ENCODE measurements at places on chromosomes 2 and 18. TPM values are rescaled to one million over a fixed set of nuclear protein-coding genes. Genes with fewer than 3 reads are reported as not detected.

- peak overlapping the region; percentile 47 for H3K27ac ChIP-seq
- peak; percentile 60 for DNase-seq
- H3K27me3 ChIP-seq = no peaks in the 10 kb centered on the region
- no peaks in the 10 kb centered on the region for H3K36me3 ChIP-seq
Measured at GRCh38 chr2:160465002-160465401, 28.6 kb downstream of the RBMS1 start.

- H3K27ac ChIP-seq = no peak overlapping the region
- H3K36me3 ChIP-seq = no peaks in the 10 kb centered on the region
- H3K4me3 ChIP-seq = no peak overlapping the region
- H3K27me3 ChIP-seq = no peaks in the 10 kb centered on the region
- no peaks in the 10 kb centered on the region for H3K4me1 ChIP-seq
Measured at GRCh38 chr2:55063226-55063625, 13.0 kb upstream of the RTN4 start.

GRCh38 chr18:2337552-2338141 is 233.7 kb downstream of the METTL4 start:
- no peaks in the 10 kb centered on the region for H3K27me3 ChIP-seq
- H3K4me3 ChIP-seq = peak overlapping the region; percentile 49
- peak; percentile 61 for DNase-seq
- no peaks in the 10 kb centered on the region for H3K36me3 ChIP-seq

DNA sequence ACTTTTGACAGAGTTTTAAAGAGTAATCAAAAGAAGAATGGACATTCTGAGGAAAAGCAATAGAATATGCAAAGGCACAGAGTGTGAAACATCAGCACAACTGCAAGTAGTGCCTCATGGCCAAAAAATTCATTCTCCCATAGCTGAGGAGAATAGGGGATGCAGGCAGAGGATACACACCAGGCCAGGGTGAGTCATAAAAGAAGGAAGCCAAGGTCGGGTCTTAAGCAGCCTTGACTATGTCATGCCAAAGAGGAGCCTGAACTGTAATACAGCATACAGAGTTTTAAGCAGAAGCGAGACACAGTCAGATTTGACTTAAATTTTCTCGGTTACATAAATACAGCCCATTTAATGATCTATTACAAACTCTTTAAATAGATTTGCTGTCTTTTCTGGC is 165.0 kb downstream of the LNPK start:
- H3K4me3 ChIP-seq = no peak overlapping the region
- H3K27me3 ChIP-seq = no peaks in the 10 kb centered on the region
- no peaks in the 10 kb centered on the region for H3K36me3 ChIP-seq
- H3K27ac ChIP-seq = peak overlapping the region; percentile 56
- peak; percentile 96 for DNase-seq

GRCh38 chr2:113707106-113707505 is 49.3 kb downstream of the SLC35F5 start:
- 0 out of 2 replicates have a peak, but pooled peaks cover 5% of the 10 kb centered on the region for H3K4me1 ChIP-seq
- H3K4me3 ChIP-seq = no peak overlapping the region
- no peak for DNase-seq
- H3K36me3 ChIP-seq = peaks cover 11% of the 10 kb centered on the region
- no peak overlapping the region for H3K27ac ChIP-seq

DNA sequence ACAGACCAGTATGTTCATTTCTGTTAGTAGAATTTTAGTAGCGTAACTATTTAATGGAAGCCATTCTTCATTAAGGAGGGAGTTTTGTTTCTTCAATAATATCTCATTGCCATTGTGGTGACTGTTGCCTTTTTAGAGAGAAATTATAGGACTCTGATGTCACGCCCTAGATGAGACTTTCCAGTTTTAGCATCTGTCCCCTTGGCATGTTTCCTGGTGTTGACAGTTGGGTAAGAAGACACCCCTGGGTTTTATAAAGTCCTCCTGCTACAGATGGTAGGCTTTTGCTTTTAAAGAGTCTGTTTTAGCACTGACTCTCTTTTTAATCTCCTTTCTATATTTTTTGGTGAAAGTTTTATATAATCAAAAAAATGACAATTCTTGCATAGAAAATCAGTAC is 41.9 kb downstream of the KCNJ3 start:
- no peak overlapping the region for H3K27ac ChIP-seq
- H3K4me1 ChIP-seq = no peaks in the 10 kb centered on the region
- no peaks in the 10 kb centered on the region for H3K36me3 ChIP-seq
- no peaks in the 10 kb centered on the region for H3K27me3 ChIP-seq
- no peak for DNase-seq
- no peak overlapping the region for H3K4me3 ChIP-seq

- H3K36me3 ChIP-seq = no peaks in the 10 kb centered on the region
- H3K27ac ChIP-seq = no peak overlapping the region
- no peak overlapping the region for H3K4me3 ChIP-seq
- no peaks in the 10 kb centered on the region for H3K4me1 ChIP-seq
Measured at GRCh38 chr2:134074619-134075018, 179.3 kb upstream of the MGAT5 start.

GRCh38 chr2:8067784-8068336 is 614.0 kb upstream of the ID2 start:
- no peak overlapping the region for H3K27ac ChIP-seq
- H3K36me3 ChIP-seq = no peaks in the 10 kb centered on the region
- no peaks in the 10 kb centered on the region for H3K27me3 ChIP-seq
- DNase-seq = no peak
- H3K4me1 ChIP-seq = no peaks in the 10 kb centered on the region
- H3K4me3 ChIP-seq = no peak overlapping the region

- H3K4me3 ChIP-seq = no peak overlapping the region
- no peaks in the 10 kb centered on the region for H3K27me3 ChIP-seq
- no peak overlapping the region for H3K27ac ChIP-seq
- H3K36me3 ChIP-seq = no peaks in the 10 kb centered on the region
- no peak for DNase-seq
- H3K4me1 ChIP-seq = no peaks in the 10 kb centered on the region
Measured at GRCh38 chr2:113180131-113180946, 6.6 kb downstream of the PSD4 start.

- no peak overlapping the region for H3K27ac ChIP-seq
- peak; percentile 65 for DNase-seq
- H3K4me1 ChIP-seq = peaks cover 12% of the 10 kb centered on the region
Measured at GRCh38 chr2:158953454-158953853, 15.0 kb upstream of the TANC1 start.

DNA sequence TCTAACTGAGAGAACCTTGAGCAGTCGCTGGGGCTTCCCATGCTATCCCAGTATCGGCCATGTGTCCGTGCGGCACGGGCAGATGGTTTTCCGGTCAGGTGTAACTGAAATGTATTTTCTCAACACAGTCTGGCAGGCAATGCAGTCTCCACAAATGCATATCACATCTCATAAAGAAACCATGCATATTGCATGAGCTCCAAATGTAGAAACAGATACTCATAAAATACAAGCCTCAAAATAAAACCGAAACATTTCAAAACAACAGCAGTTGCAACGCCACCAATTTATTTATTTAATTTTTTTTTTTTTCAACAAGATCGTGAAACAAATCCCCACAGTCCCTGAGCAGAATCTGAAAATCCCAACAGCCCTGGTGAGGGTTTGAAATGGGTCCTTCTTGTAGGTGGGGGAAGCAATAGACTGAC is 299.4 kb downstream of the LPIN1 start:
- H3K4me3 ChIP-seq = peak overlapping the region; percentile 39
- H3K36me3 ChIP-seq = no peaks in the 10 kb centered on the region
- H3K4me1 ChIP-seq = peaks cover 25% of the 10 kb centered on the region
- DNase-seq = peak; percentile 12

GRCh38 chr18:35376393-35376741 is 770 bp downstream of the ZNF396 start:
- H3K27ac ChIP-seq = no peak overlapping the region
- peak overlapping the region; percentile 80 for H3K4me3 ChIP-seq
- peaks cover 16% of the 10 kb centered on the region for H3K4me1 ChIP-seq

- DNase-seq = no peak
- H3K4me3 ChIP-seq = no peak overlapping the region
- H3K27me3 ChIP-seq = no peaks in the 10 kb centered on the region
- H3K36me3 ChIP-seq = no peaks in the 10 kb centered on the region
- H3K4me1 ChIP-seq = peaks cover 26% of the 10 kb centered on the region
Measured at GRCh38 chr2:36348721-36349120, 6.9 kb upstream of the CRIM1 start.

DNA sequence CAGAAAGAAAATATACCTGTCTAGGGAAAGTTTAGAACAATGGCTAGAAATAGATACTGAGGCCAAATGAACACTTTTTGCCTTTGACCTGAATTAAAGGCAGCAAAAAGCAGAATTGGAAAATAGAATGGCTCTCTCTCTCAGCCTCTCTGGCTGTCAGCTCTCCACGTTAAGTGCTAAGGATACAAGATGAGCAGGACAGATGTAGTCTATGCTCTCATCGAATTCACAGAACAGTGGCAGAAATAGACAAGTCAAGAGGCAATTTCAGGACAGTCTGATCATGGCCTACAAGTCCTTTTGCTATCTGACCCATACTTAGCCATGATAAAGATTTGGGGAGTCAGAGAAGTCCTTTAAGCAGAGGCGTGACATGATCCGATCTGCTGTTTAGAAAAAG is 120.2 kb upstream of the CREB1 start:
- no peaks in the 10 kb centered on the region for H3K36me3 ChIP-seq
- no peaks in the 10 kb centered on the region for H3K27me3 ChIP-seq
- no peak for DNase-seq

GRCh38 chr2:118264232-118264990 is 176.1 kb downstream of the INSIG2 start:
- no peak overlapping the region for H3K4me3 ChIP-seq
- no peaks in the 10 kb centered on the region for H3K27me3 ChIP-seq
- DNase-seq = no peak
- H3K27ac ChIP-seq = no peak overlapping the region

GRCh38 chr2:214550786-214551185 is 139.9 kb downstream of the VWC2L start:
- H3K4me3 ChIP-seq = no peak overlapping the region
- H3K27ac ChIP-seq = no peak overlapping the region
- H3K27me3 ChIP-seq = no peaks in the 10 kb centered on the region
- H3K36me3 ChIP-seq = no peaks in the 10 kb centered on the region
- DNase-seq = no peak

GRCh38 chr2:193303464-193303863 is 1108.7 kb upstream of the TMEFF2 start:
- H3K4me1 ChIP-seq = no peaks in the 10 kb centered on the region
- no peak for DNase-seq
- H3K4me3 ChIP-seq = no peak overlapping the region
- no peaks in the 10 kb centered on the region for H3K27me3 ChIP-seq
- H3K36me3 ChIP-seq = no peaks in the 10 kb centered on the region
- H3K27ac ChIP-seq = no peak overlapping the region

DNA sequence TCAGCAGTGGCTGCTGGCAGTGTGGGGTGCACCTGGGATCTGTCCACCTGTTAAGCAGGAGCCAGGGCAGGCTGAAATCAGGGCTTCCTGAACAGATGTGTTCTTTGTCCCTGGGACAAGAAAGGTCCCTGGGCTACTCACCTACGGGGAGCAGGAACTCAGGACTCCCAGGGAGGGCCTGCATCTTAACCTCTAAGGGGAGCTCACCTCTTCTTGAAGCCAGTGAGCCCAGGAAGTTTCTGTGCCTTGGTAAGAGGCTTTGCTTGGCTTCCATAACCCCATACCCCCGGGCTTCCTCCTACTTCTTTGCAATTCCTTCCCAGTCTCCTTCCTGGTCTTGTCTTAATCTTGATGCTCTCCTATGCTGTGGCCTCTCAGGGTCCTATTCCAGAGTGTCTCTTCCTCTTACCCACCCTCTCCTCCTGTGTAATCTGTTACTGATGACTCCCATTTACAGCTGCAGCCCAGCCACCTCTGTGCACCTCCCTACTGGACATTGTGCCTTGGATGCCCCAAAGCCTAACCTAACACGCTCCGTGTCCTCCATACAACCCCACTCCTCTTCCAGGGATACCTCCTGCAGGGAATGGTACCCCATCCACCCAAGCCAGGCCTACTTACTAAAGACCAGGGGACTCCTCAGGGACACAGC is 55.7 kb upstream of the MAPRE3 start:
- DNase-seq = no peak
- no peaks in the 10 kb centered on the region for H3K4me1 ChIP-seq
- H3K36me3 ChIP-seq = no peaks in the 10 kb centered on the region
- no peak overlapping the region for H3K27ac ChIP-seq
- peaks cover 77% of the 10 kb centered on the region for H3K27me3 ChIP-seq

DNA sequence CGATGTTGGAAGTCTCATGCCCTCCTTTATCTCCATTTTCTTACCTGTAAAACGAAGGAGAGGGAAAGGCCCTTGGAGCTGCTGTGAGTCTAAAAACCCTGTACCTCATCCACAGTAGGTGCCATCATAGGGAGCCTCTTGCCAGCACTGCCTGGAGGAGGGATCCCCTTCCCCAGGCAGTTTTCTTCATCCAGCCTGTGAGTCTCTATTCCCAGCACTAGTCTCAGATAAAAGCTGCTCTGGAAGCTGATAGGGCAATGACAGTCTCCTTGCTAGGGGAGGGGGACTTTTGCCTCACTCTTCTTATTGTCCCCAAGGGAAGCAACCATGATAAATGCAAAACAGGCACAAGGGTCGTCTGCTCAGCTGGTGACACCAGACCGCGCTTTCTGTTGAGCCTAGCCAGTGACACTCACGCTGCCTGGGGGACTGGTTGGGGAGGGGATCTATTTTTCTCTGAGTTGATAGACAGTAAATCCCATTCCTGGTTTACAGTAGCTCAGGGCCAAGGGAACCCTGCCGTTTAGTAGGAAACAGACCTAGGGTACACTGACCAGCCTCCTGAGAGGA is 139.5 kb upstream of the NABP1 start:
- no peaks in the 10 kb centered on the region for H3K36me3 ChIP-seq
- no peaks in the 10 kb centered on the region for H3K27me3 ChIP-seq
- H3K4me3 ChIP-seq = no peak overlapping the region

- H3K4me3 ChIP-seq = no peak overlapping the region
- H3K4me1 ChIP-seq = peaks cover 11% of the 10 kb centered on the region
- H3K27ac ChIP-seq = 0 out of 2 replicates have a peak overlapping the region, but pooled peaks have one; percentile 17
- no peaks in the 10 kb centered on the region for H3K27me3 ChIP-seq
Measured at GRCh38 chr18:12296457-12296856, 11.6 kb upstream of the TUBB6 start.

DNA sequence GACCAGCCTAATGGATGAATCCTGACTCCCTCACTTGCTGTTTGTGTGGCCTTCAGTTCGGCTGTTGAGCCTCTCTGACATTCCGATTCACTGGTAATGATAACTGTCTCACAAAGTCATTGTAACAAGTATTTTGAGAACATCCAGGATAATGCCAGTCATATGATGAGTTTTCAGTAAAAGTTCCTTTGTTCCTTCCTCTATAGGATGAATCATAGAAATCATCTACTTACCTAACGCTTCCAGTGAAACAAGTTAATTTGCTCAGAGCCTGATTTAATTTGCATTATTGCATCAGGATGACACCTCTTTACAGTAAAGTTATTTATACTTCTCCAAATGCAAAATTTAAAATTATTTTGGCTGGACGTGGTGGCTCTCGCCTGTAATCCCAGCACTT is 32.0 kb downstream of the RAB31 start:
- DNase-seq = peak; percentile 34
- H3K27me3 ChIP-seq = no peaks in the 10 kb centered on the region
- no peak overlapping the region for H3K4me3 ChIP-seq
- peaks cover 60% of the 10 kb centered on the region for H3K4me1 ChIP-seq

Gene MAL
- total RNA-seq = not detected

Gene GAREM2
- 1.8 TPM for total RNA-seq

Gene SCYGR1
- total RNA-seq = not detected

Gene KIDINS220
- total RNA-seq = 52.2 TPM

Gene NGEF
- not detected for total RNA-seq

Gene HK2
- total RNA-seq = 24.2 TPM

Gene RTP5
- total RNA-seq = not detected

Gene TRABD2A
- total RNA-seq = 5.7 TPM

Gene ESPNL
- 1.5 TPM for total RNA-seq

Gene VPS4B
- 45.5 TPM for total RNA-seq

All from GM23248 (cell line).